ENCODE measurements at places on chromosomes 12 and 14. TPM values are rescaled to one million over a fixed set of nuclear protein-coding genes. Genes with fewer than 3 reads are reported as not detected.

DNA sequence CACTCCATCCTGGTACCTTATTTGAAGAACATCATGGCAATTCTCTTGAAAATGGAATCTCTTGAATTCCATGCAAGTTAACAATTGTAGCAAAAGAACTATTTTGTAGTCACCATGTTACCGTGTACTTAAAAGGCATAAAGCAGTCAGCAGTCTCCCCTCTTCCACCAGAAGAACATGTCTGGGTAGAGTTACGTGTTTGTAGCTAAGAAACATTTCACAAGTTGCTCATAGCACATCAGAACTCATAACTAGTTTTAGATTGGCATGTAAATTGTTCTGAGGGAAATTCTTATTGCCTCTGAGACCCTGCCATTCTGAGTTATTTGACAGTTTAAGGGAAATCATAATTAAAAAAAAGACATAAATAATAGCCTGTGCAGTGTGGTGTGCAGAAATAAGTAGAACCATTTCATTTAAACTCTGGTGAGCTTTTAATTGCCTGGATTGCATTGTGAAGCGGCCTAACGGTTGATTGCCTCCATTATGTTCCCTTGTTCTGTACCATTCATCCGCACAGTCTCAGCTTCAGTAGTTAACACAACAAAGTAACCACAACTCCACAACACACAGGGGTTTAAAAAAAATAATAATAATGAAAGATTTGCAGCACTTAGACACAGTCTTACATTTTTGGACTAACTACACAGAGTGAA lies 2.6 kb downstream of the LMO3 start:
- DNase-seq, result no peak

DNA sequence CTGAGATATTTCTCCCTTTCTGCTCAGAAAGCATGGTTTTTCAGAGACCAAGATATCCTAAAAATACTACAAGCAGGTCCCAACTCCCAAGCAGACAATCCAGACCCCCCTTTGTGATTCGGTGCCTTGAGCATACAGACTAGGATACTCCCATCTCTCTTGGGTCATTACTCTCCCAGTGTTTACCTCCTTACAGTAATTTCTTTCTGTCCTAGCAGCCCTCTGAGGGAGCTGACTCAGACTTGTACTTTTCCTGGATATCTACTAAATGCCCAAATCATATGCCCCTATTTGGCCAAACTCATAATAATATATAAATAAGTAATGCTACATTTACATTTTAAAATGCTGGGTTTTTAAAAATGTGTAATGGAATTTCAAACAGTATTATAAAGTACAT lies 355.6 kb downstream of the LRIG3 start:
- no peak for DNase-seq

DNA sequence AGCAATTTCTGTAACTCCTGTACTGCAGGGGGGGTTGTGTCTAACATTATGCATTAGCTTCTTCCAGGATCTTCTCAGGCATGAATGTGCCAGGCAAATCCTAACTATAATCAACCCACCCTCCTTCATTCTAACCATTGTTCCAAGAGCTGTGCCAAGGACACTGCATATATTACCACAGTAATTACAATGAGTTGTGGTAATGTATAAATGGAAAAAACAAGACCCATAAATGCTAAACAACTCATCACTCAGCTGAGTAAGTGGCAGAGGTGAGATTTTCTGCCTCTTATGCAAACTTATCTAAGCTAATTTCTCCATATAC lies 80.6 kb downstream of the PRKD1 start:
- DNase-seq, result no peak

DNA sequence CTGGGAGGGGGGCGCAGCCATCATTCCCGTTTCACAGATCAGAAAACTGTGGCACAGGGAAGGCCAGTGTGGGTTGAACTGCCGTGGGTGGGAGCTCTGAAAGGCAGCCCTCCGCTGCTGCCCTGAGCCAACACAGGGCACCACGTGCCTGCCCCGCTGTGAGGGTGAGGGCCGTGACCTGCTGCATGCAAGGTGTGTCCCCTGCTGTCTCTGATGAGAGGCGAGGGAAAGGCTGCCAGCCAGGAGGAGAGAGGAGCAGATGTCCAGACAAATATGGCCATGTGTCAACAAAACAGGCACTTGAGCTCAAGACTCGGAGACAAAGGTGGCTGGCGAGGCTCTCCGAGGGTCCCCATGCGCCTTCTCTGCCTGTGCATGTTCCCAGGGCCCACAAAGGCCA lies 108.8 kb downstream of the RBM19 start:
- no peak for DNase-seq

DNA sequence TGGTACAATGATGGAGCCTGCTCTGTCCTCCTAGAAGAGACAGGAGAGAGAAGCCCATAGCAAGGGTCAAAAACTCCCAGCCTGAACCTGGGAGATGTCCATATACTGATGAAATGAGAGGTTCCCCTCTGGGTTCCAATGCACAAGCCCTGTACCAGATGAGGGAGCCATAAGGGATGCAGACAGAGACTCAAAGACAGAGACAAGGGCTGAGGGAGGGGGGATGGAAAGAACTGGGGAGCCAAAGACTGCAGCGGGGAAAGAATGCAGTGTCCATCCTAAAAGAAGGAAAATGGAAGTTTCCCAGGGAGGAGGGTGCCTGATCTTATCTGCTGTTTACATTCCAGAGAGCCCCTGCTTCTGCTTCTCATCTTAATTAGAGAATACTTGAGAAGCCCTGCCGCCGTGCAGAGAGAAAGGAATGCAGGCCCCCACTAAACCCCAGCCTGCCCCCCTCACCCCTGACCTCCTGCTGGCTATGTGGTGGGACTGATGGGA lies 27.7 kb downstream of the KRT18 start:
- no peak for DNase-seq

DNA sequence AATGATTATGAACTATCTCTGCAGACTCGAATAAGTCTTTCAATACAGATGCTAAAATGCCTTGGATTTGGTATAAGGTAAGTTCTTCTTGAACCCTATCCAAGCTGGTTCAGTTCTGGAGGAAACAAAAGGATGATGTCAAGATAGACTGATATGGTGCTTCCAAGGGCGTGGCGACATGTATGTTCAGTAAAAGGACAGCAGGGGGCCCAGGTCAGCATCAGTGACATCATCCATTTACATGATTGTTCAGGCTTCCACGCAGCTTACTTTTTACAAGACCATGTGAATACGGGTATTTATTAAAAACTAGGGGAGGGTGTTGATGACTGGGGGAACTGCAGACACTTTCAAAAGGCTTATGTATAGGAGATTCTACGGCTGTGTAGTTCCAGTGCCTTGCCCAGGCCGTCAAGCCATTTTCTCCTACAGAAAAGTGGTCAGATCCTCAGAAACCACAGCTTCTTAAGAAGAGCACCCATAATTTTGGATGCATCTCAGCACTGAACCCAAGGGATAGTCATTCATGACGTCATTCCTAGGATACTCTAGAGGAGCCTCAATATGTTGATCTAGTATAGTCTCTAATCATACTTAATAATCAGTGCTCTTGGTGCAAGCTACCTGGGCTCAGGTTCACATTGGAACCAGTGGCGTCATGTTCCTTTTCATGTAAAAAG lies 527.7 kb downstream of the FUT8 start:
- DNase-seq, result no peak

- no peak for DNase-seq
These were observed 29.0 kb upstream of the ELK3 start for GRCh38 chr12:96164951-96165811.

DNA sequence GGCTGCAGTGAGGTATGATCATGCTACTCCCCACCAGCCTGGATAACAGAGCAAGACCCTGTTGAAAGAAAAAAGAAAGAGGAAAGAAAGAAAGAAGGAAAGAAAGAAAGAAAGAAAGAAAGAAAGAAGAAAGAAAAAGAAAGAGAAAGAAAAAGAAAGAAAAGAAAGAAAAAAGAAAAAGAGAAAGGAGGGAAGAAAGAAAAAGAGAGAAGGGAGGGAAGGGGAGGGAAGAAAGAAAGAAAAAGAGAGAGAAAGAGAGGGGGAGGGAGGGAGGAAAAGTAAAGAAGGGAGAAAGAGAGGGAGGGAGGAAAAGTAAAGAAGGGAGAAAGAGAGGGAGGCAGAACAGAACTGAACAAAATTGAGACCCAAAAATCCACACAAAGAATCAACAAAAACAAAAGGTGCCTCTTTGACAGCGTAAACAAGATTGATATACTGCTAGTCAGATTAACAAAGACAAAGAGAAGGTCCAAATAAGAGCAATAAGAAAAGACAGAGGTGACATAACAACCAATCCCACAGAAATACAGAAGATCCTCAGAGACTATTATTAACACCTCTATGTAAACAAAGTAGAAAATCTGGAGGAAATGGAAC lies 293.9 kb upstream of the AMIGO2 start:
- no peak for DNase-seq

GRCh38 chr12:16347391-16348298 lies at the start of gene MGST1:
Gene MGST1, plus strand, starts transcription at chr12:16347645. Its CDS starts 6,608 bp downstream, at chr12:16354253.
- DNase-seq, result peak; percentile 80

GRCh38 chr12:73902260-73902659 lies 635.4 kb upstream of the ATXN7L3B start:
- no peak for DNase-seq

- DNase-seq, result peak; percentile 84
These were observed 68.2 kb upstream of the SLC24A4 start for GRCh38 chr14:92254786-92255185.

DNA sequence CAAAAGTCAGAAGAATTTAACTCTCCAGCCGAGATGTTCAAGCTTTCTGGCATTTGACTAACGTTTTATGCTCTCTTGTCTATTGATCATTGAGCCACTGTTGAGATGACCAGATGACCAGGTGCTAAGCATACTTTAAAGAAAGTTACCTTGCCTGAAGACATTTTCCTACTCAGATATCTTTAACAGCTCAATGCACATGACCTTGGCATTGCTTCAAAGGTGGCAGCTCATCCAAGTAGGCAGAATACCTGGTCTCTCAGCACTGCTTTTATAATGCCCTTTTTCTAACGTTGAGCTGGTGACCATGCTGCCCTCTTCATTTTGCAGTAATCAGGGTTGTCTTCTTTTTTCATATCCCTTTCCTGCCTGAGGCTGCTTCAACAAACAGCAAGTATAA lies 358.1 kb downstream of the RAD51B start:
- no peak for DNase-seq

DNA sequence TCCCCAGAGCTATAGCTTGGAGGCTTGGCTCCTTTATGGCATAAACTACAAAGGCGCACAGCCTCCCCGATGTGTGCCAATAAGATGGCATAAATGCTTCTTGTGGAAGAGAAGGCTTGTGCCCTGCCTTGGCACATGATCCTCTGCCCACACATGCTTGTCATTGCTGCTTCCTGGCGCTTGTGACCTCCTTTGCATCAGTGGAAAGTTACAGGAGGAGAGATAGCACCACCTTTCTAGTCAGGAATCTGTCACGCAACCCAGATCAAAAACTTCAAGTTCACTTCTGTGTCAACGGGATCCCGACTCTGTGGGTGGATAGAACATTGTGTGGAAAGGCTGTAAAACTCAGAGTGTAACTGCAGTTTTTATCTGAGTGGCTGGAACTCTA lies 183.8 kb upstream of the HIF1A start:
- DNase-seq, result no peak

DNA sequence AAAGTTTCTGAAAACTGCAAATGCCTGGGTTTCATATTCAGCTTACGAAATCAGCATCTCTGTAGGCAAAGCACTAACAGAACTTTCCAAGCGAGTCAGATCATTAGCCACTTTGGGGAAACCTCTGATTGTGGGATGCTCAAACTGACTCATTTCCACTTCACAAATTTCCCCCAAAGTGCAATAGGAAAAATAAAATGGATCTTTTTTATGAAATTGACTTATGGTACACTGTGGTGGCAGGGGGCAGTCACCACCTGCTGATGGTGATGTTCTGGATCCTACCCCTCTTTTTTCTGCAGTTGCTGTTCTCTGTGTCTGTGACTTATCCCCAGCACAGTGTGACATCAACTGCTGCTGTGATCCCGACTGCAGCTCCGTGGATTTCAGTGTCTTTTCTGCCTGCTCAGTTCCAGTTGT lies 5.6 kb downstream of the TCTN1 start:
- no peak for DNase-seq

The IL23A gene
- total RNA-seq, result not detected

The HOTAIR gene
- not detected for total RNA-seq

The BCL2L14 gene
- total RNA-seq, result not detected

The SMCO3 gene
- total RNA-seq, result not detected

The CACNA2D4 gene
- 3.6 TPM for total RNA-seq

The EGLN3 gene
- 13.0 TPM for total RNA-seq

All from sigmoid colon (tissue), 7 donors.